ENCODE measurements at places on chromosomes 7 and 10.

DNA sequence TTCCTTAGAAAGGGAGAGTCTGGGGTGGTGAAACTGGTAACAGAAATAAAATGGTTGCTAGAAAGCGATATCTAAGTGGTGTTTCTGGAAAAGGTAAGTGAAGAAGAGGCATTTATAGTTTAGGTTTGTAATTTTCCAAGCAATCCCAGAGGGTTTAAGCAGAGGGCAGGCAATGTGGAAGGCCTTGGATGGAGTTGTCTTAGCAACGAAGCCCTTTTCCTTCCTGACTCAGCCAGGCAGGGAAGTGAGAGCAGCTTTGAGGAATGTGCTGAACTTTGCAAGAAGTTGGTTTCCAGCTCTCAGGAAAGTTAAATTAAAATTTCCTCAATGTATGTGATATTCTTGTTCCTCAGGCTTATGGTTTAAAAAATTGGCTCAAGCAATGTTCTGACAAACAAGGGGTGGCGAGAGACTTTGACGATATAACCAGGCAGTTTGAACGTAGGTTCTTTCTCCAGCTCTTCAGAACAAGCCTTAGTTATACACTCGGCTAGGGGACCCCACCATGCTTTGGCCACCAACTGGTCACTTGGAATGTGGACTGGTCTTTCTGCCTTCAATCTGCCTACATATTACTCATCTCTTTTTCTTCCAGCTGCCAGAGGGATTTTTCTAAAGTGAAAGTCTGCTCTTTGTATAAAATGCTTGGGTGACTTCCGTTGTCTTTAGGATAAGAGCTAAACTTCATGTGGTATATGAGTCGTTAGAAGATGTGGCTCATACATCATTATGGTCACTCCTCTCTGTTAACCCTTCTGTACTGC is 66.9 kb upstream of the SLC25A13 start:
- no peak for DNase-seq

DNA sequence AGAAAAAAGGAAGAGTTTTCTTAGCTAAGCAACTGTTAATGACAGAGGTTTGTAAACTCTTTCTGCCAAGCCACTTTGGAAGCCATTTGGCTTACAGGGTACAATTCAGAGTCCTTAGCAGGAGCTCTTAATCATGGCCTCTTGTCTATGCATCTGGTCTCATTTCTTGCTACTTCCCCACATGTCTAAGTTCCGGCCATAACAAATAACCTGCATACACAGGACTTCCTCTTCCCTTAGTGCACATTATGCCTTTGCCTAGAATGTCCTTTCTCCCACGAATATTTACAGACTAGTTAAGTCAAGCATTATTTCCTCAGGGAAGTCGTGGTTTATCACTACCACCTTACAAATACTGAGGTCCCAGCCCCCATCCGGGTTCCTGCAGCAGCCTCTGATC is 8.6 kb upstream of the UPF2 start:
- no peak for DNase-seq

- DNase-seq, result no peak
These were observed 27.9 kb downstream of the TARP start for GRCh38 chr7:38245409-38245977.

GRCh38 chr7:30656006-30656957 is 26.0 kb downstream of the CRHR2 start:
- peak; percentile 32 for DNase-seq

- no peak for DNase-seq
These were observed 21.3 kb downstream of the MLXIPL start for GRCh38 chr7:73602721-73603651.

- DNase-seq, result peak; percentile 41
These were observed 180.3 kb downstream of the NPSR1 start for GRCh38 chr7:34838329-34838728.

DNA sequence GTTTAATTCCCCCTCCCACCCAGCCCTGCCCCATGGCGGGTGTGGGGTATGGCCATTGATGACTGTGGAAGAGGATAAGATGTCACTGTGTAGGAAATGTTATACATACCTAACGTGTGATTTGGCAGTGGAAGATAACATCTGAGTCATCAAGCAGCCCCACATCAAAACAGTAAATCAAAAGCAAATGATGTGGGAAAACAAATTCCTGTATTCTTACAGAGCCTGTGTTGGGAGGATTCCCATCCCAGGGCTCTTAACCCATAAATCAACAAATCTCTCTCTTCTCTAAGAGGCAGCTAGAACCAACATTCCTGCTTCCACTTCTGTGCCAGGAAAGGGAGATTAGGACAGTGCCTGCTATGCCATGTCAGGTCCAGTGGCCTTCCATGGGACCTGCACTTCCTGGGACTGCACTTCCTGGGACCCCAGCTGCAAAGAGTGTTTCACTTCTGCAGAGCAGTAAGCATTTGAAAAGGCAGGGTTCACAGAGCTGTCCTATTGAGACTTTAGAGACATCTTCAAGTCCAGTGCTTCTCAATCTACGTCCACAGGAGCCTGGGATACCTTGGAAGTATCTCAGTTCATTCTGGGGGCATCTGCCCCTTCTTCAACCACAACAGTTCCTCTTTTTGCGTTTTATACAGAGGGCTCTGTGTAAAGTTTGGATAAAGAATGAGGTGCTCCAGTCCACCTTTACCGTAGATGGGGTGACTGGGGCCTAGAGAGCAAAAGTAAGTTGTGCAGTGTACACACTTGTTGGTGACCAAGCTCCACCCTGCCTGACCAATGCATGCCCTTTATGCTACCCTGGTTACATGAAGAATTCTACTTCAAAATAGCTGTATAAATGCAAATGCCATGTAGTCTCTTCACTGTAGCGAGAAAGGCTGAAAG is 45.7 kb downstream of the ATXN7L1 start:
- DNase-seq, result no peak

- DNase-seq, result peak; percentile 31
These were observed 65.9 kb downstream of the GOLGA7B start for GRCh38 chr10:97915346-97916131.

Data from NCI-H2171 (cell line).